ENCODE measurements at places on chromosomes 12 and 14. TPM values are rescaled to one million over a fixed set of nuclear protein-coding genes. Genes with fewer than 3 reads are reported as not detected.
A peak's percentile ranks its signal among the peaks of the same experiment; 100 is the strongest.

DNA sequence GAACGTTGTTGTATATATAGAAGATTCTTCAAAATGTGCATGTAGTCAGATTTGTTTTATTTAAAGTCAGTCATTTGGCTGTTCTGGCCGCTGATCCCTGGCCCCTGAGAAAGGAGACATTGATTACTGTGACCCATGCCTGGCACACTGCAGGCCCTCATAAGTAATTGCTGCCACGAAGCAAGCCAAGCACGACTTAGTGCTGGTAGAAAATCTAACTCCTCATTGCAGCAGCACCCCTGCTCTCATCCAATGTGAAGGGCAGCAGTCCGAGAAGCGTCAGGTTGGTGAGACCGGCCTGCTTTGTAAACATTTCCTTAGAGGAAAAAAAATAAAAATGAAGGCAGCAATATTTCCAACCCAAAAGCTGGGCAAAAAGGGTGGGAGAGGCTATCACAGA lies 22.8 kb upstream of the TMTC2 start:
- H3K4me1 ChIP-seq = no peaks in the 10 kb centered on the region
- no peak overlapping the region for H3K4me3 ChIP-seq
- DNase-seq = no peak

SERPINA12 gene
- polyA plus RNA-seq = not detected

PARPBP gene
- 8.2 TPM for polyA plus RNA-seq

- H3K36me3 ChIP-seq = peaks cover 27% of the 10 kb centered on the region
- peaks cover 55% of the 10 kb centered on the region for H3K4me1 ChIP-seq
- DNase-seq = no peak
- peak overlapping the region; percentile 79 for H3K27ac ChIP-seq
- no peak overlapping the region for H3K4me3 ChIP-seq
- no peaks in the 10 kb centered on the region for H3K27me3 ChIP-seq
These were observed 8.5 kb downstream of the CDCA4 start for GRCh38 chr14:105012171-105012985.

DNA sequence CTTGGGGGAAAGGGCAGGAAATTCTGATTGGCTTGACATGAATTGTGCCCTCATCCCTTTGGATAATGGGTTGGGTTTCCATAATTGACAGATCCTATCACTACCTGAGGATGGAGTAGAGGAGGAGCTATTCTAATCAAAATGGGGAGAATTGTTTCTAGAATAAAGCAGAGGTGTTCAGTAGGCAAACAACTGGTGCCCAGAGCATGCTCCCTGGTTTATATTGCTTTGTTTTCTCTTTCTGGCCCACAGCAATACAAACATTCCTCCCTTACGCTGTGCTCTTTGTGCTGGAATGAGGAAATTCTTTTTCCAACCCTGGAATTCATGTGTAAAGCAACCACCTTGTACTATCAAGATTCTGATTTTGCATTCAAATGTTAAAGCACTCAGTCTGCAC lies 147.4 kb downstream of the RASSF9 start:
- H3K4me3 ChIP-seq = no peak overlapping the region
- no peaks in the 10 kb centered on the region for H3K27me3 ChIP-seq
- no peak for DNase-seq

GRCh38 chr14:98840091-98840490 lies 431.9 kb downstream of the BCL11B start:
- no peaks in the 10 kb centered on the region for H3K36me3 ChIP-seq
- no peak for DNase-seq
- H3K4me3 ChIP-seq = no peak overlapping the region

E2F7 gene
- polyA plus RNA-seq = 1.8 TPM

OTOGL gene
- polyA plus RNA-seq = 9.4 TPM

All from cardiac muscle cell (in vitro differentiated cells and primary cell).